Smooth muscle cell of the brain vasculature (primary cell): ENCODE measurements at places on chromosomes 2 and 18.

DNA sequence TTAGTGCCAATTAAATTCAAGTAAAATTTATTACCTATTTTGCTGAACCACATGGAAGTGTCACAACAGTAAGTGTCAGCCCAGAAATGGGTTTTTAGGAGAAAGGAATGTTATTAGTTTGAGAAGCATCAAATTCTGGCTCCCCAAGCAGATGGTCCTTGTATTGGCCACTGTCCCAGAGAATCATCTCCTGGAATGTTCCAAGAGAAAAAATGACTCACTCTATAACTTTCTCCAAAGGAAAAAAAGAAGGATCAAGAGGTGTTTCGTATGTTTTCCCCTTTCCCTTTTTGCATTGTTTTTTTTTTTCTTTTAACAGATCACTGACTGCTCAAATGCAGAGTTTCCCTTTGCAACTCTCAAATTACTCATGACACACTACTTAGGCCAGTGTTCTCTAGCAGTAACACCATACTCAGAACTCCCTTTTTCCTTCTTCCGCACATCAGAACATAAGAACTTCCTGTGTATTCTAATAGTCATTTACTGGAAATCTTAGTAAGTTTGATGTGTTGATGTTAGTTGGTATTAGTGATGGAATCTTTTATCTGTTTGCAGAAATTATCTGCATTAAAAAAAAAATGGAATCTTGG, 390.3 kb downstream of the GPD2 start:
- peak; percentile 33 for DNase-seq

GRCh38 chr2:60710707-60711106, 45.4 kb upstream of the PAPOLG start:
- no peak for DNase-seq

GRCh38 chr2:72236445-72237067, 88.9 kb upstream of the CYP26B1 start:
- peak; percentile 3 for DNase-seq

GRCh38 chr2:10193851-10194820, 71.6 kb downstream of the RRM2 start:
- no peak for DNase-seq

GRCh38 chr18:3059272-3059671, 46.3 kb upstream of the LPIN2 start:
- no peak for DNase-seq

DNA sequence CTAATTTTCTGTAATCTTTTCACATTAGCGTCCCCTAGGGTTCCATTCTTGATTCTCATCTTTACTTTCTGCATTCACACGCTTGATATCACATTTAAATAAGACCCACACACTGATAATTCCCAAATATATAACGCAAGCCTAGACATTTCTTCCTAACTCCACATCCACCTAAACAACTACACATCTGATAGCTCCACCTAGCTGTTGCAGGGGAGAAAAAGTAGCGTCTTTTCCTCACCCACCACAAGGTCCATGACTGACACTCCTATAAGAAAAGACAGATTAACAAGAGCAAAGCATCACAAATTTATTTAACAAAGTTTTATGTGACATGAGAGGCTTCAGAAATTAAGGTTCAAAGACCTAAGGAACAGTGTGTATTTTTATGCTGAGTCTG, 862.2 kb upstream of the DDX18 start:
- no peak for DNase-seq

DNA sequence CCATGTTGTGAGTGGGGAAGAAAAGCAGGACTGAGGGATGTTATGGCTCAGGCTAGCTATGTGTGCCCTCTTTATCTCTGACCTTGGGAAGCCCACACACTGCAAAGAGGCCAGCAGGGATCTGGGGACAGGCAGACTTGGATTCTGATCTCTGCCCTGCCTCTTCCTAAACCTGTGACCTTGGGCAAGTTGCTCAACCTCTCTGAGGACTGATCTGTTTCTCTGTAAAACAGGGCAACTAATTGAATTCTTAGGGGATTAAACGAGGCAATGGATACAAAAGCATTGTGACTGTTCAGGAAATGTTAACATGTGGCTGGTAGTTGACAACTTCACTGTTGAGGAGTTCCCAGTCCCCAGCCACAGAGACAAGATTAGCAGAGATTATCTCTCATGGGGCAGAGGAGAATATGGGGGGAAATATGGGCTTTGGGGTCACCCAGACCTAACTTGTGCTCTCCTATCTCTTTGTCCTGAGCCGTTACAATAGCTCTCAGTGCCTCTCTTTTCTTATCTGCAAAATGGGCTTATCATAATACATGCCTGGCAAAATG, 184.7 kb upstream of the GLI2 start:
- DNase-seq = no peak

DNA sequence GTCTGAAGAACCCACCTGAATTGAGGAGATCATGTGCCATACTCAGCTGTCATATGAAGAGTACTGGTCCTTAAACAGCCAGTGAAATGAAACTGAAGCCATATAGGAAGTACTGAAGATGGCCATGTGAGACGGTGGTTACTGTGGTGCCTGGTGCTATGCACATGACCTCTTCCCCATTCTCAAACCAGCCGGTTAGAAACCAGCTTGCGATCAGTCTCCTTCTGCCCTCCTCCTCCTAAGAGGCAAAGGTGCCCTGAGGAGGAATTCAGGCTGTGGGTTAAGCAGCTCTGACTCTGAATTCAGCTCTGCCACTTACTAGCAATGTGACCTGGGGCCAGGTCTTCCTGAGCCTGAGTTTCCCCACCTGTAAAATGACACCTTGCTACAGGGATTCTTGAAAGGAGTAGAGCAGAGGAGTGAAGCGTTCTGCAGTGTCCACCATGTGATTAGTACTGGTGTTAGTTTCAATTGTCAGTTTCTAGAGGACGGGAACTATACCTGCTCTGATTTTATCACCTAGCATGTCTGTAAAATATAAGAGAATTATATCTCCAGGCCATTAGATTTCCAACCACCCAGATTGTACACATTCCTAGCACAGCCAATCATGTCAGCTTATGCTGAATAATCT, 5.1 kb downstream of the FECH start:
- DNase-seq = no peak

DNA sequence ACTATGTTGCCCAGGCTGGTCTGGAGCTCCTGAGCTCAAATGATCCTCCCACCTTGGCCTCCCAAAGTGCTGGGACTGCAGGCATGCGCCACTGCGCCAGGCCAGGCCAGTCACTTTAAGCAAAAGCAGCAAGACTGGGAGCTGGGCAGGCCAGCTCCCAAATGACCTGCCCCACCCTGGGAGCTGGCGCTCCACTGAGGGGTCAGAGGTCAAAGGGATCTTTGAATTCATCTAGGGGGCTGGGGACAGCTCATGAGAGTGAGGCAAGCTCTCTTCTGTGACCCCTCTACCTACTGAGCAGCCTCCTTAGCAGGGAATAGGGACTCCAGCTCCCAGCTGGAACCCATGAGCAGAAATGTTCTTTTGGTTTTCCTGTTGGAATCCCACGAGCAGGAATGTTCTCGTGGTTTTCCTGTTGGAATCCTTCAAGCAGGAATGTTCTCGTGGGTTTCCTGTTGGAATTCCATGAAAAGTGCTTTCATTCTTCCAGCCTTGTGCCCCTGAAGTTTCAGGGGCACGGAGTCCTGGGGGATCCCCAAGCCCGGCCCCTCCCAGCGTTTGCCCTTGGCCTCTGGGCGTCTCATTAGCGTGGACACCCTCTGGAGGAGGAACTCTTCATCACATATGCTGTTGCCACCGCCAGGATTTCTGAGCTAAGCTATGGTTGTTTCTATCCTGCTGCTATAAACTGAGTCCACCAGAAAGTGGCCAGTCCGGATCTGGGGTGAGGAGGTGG, 162.0 kb upstream of the HAAO start:
- DNase-seq = no peak

DNA sequence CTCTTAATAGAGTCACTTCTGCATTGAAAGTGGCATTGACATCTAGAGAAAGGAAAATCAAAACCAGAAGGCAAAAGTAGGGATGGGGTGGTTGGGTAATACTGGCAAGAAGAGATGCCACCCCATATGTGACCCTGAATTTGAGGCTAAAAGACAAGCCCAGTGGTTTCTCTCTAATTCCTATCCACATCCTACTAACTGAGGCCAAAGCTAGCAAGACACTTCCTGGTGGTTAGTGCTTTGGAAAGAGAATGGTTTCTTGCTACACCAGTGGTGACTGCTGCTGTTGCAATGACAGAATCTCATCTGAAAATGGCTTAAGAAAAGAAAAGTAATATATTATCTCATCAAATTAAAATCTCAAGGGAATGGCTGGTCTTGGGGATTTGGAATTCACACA, 640.6 kb downstream of the EPHA4 start:
- no peak for DNase-seq

DNA sequence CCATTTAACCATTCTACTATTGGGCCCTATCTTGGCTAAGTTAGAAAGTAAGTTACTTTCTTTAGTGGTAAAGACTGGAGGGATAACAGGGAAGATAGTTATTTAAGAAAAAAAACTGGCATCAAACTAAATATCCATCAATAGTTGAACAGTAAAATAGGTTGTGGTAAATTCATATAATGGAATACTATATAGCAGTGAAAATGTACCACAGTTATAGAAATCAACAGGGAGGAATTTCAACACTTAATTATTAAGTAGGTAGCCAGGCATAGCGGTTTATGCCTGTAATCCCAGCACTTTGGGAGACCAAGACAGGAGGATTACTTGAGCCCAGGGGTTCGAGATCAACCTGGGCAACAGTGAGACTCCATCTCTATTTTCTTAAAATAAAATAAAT, 3.1 kb upstream of the SPAST start:
- DNase-seq = no peak

- DNase-seq = no peak
Measured at GRCh38 chr2:166181813-166182154, 54.0 kb upstream of the SCN1A start.

DNA sequence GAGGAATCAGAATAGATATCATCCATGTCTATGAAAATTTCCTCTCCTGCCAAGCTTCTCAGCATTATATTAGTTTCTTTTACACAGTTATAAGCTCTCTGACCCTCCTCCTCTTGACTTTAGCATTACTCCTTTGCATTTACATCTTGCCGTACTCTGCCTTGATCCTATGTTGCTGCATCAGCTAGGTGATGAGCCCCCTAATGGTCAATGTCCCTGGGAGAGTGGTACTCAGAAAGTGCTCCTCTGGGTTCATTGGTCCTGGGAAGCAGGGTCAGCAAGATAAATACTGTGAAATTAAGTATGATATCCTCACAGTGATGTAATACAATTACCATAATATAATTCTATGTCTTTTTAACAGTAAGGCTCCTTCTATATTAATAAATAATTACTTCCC, 74.1 kb downstream of the PKP4 start:
- DNase-seq = no peak

DNA sequence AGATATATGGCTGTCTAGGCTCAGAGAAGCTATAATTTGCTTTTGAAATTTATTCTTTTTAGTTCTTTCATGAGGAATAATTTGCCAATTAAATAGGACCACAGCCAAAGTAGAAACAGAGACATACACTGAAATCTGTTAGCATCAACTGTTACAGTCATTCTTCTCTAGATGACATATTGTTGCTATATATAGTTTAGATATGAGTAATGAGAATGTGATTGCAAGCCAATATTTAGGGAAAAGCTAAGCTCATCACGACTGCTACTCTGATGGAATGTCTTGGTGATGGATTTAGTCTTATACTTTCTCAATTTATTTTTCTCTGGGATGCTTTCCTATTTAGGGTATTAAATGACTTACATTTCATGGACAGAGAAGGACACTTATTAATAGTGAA, 259.1 kb downstream of the LNPK start:
- DNase-seq = no peak

DNA sequence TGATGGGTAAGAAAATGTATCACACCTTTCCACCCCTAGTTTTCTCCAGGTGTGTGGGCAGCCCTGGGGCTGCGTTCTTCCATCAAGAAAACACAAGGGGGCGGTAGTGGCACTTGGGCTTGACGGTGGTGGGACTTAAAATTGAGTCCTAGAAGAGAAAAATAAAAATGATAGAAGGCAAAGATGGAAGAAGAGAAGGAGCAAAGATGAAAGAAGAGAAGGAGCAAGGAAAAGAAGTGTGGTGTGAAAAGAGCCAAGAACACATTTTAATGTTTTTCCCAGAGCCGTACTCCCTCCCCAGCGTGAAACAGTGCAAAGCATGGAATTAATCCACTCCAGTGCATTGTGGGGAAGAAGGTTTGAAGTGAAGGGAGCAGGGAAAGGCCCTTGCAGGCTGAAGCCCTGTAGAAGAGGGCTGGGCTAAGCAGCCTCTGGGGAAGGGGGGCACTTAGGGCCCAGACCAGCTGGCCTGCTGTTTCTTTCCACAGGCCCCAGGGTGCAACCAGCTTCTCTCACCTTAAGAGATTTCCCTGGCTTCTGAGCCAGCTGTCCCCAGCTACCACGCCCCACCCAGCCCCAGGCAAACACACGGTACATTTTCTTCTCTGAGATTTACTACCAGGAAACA, 256.8 kb downstream of the RNF152 start:
- DNase-seq = peak; percentile 33

DNA sequence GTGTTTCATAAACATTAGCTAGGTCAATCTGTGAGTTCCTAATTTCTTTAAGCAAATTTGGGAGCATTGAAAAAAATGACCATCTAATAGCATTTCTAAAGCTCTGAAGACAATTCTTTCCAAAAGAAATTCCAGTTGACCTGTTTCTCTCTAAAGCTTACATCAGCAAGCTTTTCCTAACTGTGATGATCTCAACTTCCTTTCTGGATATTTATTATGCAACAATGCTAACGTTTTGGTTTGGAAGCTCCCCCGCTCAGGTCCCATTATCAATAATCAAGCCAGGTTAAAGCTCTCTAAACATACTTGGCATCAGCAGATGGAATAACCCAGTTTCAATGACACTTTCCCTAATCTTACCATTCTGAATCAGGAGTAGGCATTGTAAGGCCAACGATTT, 196.3 kb upstream of the TANK start:
- DNase-seq = no peak

DNA sequence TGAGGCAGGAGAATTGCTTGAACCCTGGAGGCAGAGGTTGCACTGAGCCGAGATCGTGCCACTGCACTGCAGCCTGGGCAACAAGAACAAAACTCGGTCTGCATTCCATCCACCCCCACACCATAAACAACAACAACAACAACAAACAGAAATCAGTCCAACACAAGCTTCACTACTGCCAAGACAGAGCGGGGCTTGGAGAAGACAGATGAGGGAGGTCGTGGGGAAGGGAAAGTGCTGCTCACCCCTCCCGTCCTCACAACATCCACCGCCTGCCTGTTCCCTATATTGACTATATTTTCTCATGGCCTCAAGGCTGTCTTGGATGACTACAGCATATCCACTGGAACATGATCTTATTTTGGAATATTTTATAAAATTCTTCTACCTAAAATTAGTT, 137.6 kb upstream of the TTC39C start:
- DNase-seq = no peak

- no peak for DNase-seq
Measured at GRCh38 chr2:235270956-235271355, 222.9 kb upstream of the AGAP1 start.

- no peak for DNase-seq
Measured at GRCh38 chr18:48404716-48405507, 4.3 kb downstream of the ZBTB7C start.

DNA sequence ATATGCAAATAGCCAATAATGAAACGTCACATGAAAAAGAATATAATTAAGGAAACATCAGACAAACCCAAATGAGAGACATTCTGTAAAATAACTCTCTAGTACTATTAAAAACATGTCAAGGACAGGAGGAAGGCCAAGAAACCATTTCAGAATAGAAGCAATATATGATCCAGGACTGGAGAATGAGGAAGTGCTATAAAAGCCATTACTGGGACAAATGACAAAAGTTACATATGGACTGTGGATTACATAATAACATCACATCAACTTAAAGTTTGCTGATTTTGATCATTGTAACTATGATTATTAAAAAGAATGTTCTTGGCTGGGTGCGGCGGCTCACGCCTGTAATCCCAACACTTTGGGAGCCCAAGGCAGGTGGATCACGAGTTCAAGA, 81.3 kb downstream of the CRACDL start:
- no peak for DNase-seq
